Bronchial epithelial cell (primary cell): ENCODE measurements at places on chromosomes 13 and 19. TPM values are rescaled to one million over a fixed set of nuclear protein-coding genes. Genes with fewer than 3 reads are reported as not detected.

ODAD3 gene
- not detected in 2 replicates for total RNA-seq

IZUMO1 gene
- 0.26 and 2.3 TPM in 2 replicates for total RNA-seq

PRR19 gene
- total RNA-seq: not detected in 2 replicates

PSG1 gene
- total RNA-seq: not detected in 2 replicates

MAG gene
- not detected in 2 replicates for total RNA-seq

C5AR1 gene
- under 0.01 and 1.0 TPM in 2 replicates for total RNA-seq

DNA sequence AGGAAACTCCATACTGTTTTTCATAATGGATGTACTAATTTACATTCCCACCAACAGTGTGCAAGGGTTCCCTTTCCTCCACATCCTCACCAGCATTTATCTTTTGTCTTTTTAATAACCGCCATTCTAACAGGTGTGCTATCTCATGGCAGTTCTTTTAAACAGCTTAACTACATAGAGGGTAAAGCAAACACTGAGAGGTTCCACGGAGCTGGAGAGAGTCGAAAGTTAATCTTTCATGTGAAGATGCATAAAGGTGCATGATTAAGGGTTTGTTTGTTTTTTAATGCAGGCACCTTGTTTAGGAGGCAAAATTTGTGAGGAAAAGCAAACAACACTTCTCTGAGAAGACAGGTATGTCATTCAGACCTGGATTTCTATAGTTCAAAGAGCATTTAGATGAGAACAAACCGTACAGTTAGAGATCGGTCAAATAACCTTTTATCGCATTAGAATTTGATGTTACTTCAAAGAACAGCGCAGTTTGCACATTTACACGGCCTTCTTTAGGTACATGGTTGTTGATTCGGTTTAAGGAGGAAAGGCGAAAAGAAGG lies 193.9 kb downstream of the RBM26 start:
- DNase-seq: no peak

DNA sequence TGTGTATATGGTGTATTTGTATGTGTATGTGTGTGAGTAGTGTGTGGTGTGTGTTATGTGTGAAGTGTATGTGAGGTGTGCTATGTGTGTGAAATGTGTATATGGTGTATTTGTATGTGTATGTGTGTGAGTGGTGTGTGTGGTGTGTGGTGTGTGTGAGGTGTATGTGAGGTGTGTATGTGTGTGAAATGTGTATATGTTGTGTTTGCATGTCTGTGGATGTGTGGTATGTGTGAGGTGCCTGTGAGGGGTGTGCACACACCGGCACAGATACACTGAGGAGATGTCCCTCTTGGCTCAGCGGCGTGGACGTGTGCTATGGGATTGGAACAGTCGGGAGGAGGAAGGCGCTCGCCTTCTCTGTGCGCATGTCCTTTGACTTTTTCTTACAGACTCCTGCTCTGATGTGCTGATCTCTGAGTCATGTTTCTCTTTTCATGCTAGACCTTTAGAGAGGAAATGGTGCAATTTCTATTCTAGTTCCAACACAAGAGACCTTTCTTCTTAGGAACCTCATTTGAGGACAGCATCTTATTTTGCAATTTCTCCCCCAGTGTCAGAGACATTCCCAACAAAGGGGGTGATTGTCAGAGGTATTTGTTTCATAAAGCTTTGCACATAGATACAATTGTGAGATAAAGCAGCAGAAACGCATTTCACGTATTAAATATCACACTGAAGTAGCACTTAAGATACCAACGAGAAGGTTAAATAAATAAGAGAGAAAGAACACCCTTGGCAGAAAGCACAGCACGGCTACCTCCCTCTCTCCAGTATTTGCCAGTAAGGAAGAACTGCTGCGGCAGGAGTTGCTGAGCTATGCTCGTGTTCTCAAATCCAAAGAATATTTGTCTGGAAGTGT lies 11.3 kb upstream of the TNFRSF19 start:
- DNase-seq: peak; percentile 95

- peak; percentile 61 for DNase-seq
Measured at GRCh38 chr19:46147791-46148288, at the start of gene IGFL2. Gene IGFL2 (plus strand): TSS chr19:46148238. CDS start chr19:46148279, 41 bp downstream.

DNA sequence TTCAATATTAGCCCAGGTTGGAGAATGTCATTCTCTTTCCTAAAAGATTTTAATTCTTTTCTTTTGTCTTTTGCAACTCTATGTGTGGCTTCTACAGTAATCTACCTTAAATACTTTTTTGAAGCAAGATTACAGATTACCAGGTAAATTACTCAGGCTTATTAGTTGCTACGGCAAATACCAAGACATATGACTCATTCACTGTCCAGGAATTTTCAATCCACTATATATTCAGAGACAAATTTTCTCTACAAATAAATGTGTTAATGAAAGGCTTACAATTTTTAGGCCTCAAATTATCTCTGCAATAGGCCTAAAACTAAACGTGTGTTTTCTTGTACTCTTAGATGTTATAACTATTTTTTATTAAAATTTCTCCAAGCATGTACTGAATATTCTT lies 631.3 kb downstream of the DIAPH3 start:
- DNase-seq: peak; percentile 73

- DNase-seq: peak; percentile 80
Measured at GRCh38 chr19:11142528-11143171, 12.9 kb downstream of the SPC24 start.

GRCh38 chr13:20503088-20504083 lies 22.3 kb downstream of the CRYL1 start:
- no peak for DNase-seq

- no peak for DNase-seq
Measured at GRCh38 chr13:94129490-94129894, 350.0 kb downstream of the DCT start.

- peak; percentile 51 for DNase-seq
Measured at GRCh38 chr13:35349673-35350278, 126.7 kb downstream of the MAB21L1 start.

- peak; percentile 66 for DNase-seq
Measured at GRCh38 chr13:32905063-32905863, 111.0 kb upstream of the KL start.

- DNase-seq: peak; percentile 32
Measured at GRCh38 chr13:108813587-108814170, 184.3 kb downstream of the MYO16 start.

DNA sequence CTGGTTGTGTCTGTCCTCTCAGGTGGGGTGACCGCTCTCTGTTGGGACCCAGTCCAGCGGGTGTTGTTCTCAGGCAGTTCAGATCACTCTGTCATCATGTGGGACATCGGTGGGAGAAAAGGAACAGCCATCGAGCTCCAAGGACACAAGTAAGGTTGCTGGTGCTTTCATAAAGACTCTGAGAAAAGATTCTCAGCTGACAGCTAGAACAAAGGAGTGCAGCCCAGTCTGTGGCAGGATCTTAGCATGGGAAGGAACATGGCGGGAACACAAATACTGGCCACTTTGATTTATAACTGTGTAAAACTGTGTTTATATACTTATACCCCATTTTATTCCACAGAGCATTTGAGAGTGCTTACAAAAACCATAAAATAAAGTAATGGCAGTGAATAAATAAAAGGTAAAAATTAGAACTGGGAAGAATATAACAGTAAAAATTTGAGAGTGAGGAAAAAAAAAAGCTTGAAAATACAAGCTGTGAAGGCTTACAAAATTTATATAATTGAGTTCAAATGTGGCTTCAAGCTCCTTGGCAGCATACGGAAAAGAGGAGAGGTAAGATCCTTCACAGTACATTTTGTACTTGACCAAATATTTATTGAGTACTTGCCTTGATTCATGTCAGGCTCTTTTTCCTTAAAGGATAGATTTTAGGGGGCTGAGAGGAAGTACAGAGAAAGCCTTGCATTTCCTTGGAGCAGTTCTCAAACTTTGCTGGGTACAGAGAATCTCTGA lies 64.8 kb downstream of the DHRS12 start:
- DNase-seq: no peak
